Pancreas (tissue), 10 donors: ENCODE measurements at places on chromosomes 3 and 15. TPM values are rescaled to one million over a fixed set of nuclear protein-coding genes. Genes with fewer than 3 reads are reported as not detected.

- no peak overlapping the region for H3K27ac ChIP-seq
- H3K36me3 ChIP-seq: no peaks in the 10 kb centered on the region
- DNase-seq: peak; percentile 6
- no peak overlapping the region for H3K4me3 ChIP-seq
- no peaks in the 10 kb centered on the region for H3K27me3 ChIP-seq
- H3K4me1 ChIP-seq: no peaks in the 10 kb centered on the region
Observed at GRCh38 chr3:150925751-150926201, 20.5 kb upstream of the MINDY4B start.

DNA sequence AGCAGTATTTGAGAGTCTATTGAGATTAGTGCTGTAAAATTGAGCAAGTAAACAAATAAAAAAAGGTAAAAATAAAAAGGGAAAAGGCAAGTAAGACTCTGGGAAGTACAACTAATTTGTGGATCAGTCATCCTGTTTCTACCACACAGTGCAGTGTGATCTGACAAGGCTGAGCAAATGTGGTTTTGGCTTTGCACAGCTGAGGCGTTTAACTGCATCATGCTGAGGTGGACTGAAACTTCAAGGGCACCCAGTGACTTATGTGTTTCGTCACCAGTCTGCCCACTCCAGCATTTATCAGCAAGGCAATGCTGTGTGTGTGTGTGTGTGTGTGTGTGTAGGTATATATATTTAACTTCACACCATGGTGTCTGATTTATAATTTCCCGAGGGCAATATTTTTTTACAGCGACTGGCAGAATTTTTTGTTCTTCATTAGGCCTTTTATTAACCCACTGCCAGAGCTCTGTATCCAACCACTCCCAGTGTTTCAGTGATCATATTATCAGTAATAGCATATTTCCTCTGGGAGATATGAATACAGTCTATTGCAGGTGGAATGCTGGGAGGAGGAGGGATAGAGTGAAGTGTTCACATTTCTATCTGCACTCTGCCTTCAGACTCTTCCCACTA lies 131.5 kb upstream of the SATB1 start:
- H3K27ac ChIP-seq: no peak overlapping the region
- H3K4me3 ChIP-seq: no peak overlapping the region
- no peaks in the 10 kb centered on the region for H3K27me3 ChIP-seq
- no peaks in the 10 kb centered on the region for H3K4me1 ChIP-seq
- H3K36me3 ChIP-seq: no peaks in the 10 kb centered on the region

- H3K27me3 ChIP-seq: no peaks in the 10 kb centered on the region
- no peaks in the 10 kb centered on the region for H3K36me3 ChIP-seq
- no peaks in the 10 kb centered on the region for H3K4me1 ChIP-seq
- DNase-seq: no peak
Observed at GRCh38 chr3:11162401-11163345, 8.4 kb downstream of the HRH1 start.

HTR3E gene
- not detected for total RNA-seq

ADGRG7 gene
- total RNA-seq: not detected

STXBP5L gene
- total RNA-seq: 1.5 TPM

GRCh38 chr15:52520421-52520820 lies 8.3 kb downstream of the MYO5A start:
- no peak overlapping the region for H3K27ac ChIP-seq
- no peaks in the 10 kb centered on the region for H3K4me1 ChIP-seq
- H3K27me3 ChIP-seq: no peaks in the 10 kb centered on the region
- H3K36me3 ChIP-seq: no peaks in the 10 kb centered on the region
- no peak overlapping the region for H3K4me3 ChIP-seq

DNA sequence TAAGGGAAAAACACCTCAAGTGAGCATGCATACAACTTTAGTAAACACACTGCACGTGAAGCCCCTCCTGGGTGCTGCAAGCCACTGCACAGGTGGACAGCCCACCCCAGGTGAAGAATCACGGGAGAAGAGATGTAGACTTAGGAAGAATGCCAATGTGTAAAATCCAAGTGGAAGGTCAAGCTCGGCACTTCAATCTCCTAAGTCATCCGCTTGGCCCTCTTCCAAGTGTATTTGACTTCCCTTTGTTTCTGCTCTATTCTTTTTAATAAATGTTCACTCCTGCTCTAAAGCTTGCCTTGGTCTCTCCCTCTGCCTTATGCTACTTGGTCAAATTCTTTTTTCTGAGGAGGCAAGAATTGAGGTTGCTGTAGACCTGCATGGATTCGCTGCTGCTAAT lies 316.6 kb downstream of the EDEM1 start:
- H3K36me3 ChIP-seq: no peaks in the 10 kb centered on the region
- no peak overlapping the region for H3K27ac ChIP-seq
- DNase-seq: no peak
- H3K4me1 ChIP-seq: no peaks in the 10 kb centered on the region

TIMP4 gene
- total RNA-seq: 4.6 TPM

ILDR1 gene
- 5.2 TPM for total RNA-seq

GRCh38 chr3:37603722-37604121 lies 258.0 kb upstream of the CTDSPL start:
- no peaks in the 10 kb centered on the region for H3K27me3 ChIP-seq
- H3K36me3 ChIP-seq: no peaks in the 10 kb centered on the region

SLC4A7 gene
- 4.3 TPM for total RNA-seq

DNA sequence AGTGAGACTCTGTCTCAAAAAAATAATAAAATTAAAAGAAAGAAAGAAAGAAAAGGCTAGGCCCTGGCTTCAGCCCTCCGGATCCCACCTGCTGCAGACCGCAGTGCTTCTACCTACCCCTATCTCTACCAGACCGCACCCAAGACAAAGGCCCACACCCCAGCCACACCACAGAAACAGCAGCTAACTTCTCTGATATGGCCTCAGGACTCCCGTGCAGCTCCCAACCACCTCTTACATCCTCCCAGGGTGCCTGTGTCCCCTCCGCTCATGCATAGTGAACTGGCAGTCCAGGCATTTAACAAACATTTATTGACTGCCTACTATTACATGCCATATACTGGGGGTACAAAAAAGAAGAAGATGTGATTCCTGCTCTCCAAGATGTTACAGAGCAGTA lies 6.9 kb upstream of the HTR3C start:
- H3K27me3 ChIP-seq: no peaks in the 10 kb centered on the region
- no peaks in the 10 kb centered on the region for H3K36me3 ChIP-seq
- no peak overlapping the region for H3K4me3 ChIP-seq
- DNase-seq: no peak

DNA sequence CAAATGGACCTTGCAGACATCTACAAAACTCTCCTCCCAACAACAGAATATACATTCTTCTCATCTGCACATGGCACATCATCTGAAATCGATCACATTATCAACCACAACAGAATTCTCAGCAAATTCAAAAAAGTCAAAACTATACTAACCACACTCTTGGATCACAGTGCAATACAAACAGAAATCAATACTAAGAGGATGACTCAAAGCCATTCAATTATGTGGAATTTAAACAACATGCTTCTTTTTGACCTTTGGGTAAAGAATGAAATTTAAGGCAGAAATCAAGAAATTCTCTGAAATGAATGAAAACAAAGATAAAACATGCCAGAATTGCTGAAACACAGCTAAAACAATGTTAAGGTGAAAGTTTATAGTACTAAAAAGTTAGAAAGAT lies 358.1 kb downstream of the NSUN3 start:
- H3K27ac ChIP-seq: no peak overlapping the region
- DNase-seq: no peak
- no peak overlapping the region for H3K4me3 ChIP-seq
- H3K4me1 ChIP-seq: no peaks in the 10 kb centered on the region
- no peaks in the 10 kb centered on the region for H3K27me3 ChIP-seq

GRCh38 chr15:75640483-75641178 lies 607 bp upstream of the IMP3 start:
- no peaks in the 10 kb centered on the region for H3K36me3 ChIP-seq
- H3K4me1 ChIP-seq: peaks cover 23% of the 10 kb centered on the region
- H3K4me3 ChIP-seq: peak overlapping the region; percentile 87
- DNase-seq: peak; percentile 60
- no peaks in the 10 kb centered on the region for H3K27me3 ChIP-seq

GRCh38 chr3:8632402-8633237 lies 12.0 kb downstream of the SSUH2 start:
- no peak for DNase-seq
- H3K36me3 ChIP-seq: no peaks in the 10 kb centered on the region
- H3K27ac ChIP-seq: no peak overlapping the region
- H3K4me3 ChIP-seq: no peak overlapping the region
- H3K4me1 ChIP-seq: no peaks in the 10 kb centered on the region
